A172 (cell line): ENCODE measurements at places on chromosomes 7 and 10. TPM values are rescaled to one million over a fixed set of nuclear protein-coding genes. Genes with fewer than 3 reads are reported as not detected.

DNA sequence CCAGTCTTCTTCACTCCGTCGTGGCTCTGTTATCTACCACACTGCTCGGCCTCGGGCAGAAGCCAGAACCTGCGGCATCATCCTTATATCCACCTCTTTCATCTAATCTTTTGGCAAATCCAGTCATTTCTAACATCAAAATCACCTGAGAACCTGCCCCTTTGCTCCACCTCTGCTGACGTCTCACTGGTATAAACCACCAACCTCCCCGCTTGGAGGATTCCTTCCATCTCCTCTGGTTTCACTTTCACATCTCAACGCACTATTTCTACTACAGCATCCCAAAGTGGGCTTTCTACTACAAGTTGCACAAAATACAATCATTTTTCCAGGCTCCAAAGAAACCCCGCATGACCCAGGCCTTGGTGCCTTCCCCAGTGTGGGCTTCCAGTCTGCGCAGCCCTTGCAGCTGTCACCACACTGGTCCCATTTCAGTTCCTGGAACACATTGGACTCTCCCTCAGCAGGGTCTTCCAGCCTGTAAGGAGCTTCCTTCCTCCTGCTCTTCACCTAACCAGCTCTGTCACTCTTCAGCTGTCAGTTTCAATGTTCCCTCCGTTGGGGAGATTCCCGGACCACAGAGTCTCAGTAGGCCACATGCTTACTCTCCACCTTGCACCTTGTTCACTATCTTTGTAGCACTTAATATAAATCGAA is 85.0 kb downstream of the PRKCQ start:
- DNase-seq = no peak

TSPAN13 gene
- total RNA-seq = 2.4 and 2.8 TPM in 2 replicates

DNA sequence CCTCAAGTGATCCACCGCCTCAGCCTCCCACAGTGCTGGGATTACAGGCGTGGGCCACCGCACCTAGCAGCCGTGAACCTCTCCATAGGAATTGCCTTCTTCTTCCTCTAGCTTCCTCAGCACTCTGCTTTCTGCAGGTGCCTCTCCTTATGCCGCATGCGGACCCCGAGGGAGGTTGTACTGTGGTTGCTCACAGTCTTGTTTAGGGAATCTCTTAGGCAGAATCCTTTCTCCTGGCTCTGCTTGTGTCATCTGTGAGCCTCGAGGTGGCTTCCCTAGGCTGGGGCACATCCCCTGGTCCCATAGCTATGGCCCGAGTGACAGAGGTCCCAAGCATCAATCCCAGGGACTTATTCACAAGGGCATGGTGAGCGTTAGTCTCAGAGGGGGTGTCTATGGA is 33.2 kb upstream of the GIMAP8 start:
- DNase-seq = no peak

DNA sequence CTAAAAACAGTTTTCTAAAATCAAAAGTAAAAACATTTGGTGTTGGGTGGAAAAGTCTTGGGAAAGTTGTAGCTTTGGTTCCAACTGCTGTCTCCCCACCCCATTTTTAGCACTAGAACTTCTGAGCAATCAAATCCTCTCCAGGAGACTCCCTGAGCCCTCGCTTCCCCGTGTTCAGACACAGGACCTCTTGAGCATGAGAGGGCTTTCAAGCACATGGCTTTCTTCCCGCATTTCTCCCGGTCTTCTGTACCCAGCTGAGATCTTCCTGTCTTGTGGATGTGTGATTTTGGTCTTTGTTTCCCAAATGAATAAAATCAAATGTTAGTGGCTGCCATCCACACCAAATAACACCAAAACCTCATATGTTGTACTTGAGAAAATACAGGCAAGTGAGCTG is 5.0 kb downstream of the CXCL12 start:
- DNase-seq = no peak

DNA sequence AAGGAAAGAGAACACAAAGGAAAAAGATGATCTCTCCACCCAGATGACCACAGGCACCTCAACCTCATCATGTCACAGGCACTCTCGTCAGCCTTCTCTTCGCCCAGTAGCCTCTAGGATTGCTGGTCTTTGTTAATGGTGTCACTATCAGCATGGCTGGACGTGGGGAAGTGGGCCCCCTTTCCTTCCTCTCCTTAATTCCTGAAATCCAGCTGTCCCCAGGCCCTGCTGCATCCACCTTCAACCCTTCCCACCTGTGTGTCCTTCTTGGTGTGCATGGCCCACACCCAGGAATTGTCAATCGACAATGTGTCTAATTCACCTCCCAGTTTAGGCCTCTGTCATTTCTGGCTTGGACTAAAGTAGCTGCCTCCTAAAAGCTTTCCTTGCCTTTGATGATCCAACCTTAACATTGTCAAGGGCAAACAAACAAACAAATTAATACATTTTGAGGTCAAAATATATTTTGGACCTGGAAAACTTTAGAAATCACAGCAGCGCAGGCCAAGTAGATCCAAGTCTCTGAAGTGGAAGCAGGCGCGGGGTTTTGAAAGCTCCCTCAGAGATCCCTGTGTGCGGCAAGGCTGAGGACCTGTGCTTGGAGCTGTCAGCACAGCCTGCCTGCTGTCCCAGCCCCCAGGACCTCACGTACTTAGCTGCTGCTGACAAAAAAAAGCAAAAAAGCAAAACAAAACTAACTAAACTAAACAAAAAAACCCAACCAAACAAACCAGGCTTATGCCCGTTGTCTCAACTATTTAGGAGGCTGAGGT is 193.3 kb upstream of the LYZL2 start:
- DNase-seq = no peak

GRCh38 chr10:118742032-118742431 is 12.7 kb downstream of the CACUL1 start:
- no peak for DNase-seq

DNA sequence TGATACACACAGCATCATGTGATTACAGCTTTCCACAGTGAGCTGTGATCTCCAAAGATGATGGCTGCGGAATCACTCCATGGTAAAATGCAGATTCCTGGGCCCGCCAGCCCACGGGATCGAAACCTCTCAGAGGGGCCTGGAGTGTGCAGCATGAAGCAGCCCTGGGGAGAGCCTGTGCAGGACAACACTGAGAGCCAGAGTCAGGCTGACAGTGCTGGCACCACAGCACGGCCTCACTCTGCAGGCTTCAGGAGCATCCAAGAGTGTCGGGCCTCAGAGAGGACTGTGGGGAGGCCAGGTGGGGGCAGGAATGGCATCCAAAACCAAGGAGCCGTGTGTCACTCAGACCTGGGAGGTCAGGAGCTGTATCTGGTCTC is 533.4 kb downstream of the TCERG1L start:
- DNase-seq = no peak

DNA sequence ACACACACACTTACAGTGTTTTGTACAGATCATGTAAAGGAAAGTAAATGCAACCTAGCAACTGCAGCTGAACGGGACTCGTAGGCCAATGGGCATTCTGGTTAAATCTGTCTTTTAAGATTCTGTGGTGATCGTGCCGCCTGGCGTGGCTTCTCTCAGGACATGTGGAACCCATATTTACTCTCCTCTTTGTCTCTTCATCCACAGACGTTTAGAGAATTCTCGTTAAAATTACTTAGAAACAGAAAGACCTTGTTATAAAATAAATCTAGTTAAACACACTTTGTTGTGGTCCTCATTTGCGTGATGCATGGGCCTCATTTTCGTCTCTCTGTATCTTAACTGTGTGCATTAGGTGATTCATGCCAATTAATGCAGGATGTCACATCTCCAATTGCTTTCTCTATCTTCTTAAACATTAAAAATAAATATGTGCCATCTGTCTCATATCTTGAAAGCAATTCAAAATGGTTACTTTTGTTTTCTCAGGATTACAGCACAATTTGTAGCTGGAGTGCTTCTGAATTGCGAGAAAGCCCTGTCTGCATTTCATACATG is 11.5 kb downstream of the KLF6 start:
- DNase-seq = no peak

AGMO gene
- total RNA-seq = 0.43 TPM in 1 of 2 replicates, not detected in the other

HPS6 gene
- total RNA-seq = 39.7 and 49.6 TPM in 2 replicates

GRCh38 chr10:15027741-15028140 is 16.0 kb upstream of the OLAH start:
- DNase-seq = no peak

- no peak for DNase-seq
These were observed 28.8 kb downstream of the CALML3 start for GRCh38 chr10:5553400-5554170.

UFSP1 gene
- 1.8 and 3.3 TPM in 2 replicates for total RNA-seq

DNA sequence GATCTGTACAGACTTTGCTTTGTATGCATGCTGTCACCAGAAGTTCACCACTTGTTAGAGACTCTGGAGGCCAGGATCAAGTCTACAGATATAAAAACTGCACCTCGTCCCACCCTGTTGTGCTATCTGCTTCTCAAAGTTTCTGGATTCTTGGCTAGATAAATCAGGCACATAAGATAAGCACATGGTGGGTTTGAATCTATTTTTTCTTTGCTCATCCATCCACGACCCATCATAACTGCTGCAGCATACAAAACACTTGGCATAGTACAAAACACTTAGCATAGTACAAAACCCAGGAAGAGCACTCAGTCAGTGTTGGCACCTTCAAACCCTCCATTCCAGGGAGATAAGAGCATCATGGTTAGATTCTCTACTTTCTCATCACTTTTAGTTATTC is 42.4 kb upstream of the ANKRD1 start:
- DNase-seq = no peak

GRCh38 chr7:69018200-69018599 is 580.1 kb upstream of the AUTS2 start:
- no peak for DNase-seq

SH3PXD2A gene
- 1.7 and 2.0 TPM in 2 replicates for total RNA-seq

DNA sequence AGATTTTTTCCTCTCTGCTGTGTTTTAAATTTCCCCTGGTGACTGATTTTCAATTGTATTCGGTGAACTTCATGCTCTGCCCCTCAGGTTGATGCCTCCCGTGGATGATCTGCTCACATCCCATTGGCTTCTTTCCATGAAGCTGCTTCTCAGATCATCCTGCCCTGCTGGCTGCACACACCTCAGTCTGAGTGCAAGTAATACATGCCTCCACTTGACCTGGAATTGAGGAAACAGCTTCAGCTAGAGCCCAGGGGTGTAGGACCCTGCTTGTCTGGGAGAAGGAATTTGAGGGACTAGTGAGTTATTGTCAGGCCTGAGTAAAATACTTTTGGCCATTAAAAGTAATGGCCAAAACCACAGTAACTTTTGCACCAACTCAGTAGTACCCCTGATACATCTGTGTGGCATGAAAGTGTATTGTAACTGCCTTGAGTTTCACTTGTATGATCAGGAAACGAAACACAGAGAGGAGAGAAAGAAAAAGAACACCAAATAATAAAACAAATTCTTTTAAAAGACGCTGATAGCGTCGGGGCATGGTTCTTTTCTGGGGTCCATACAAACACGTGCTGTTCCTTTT is 49.4 kb downstream of the SPAM1 start:
- no peak for DNase-seq

ZNF503 gene
- total RNA-seq = 8.8 and 10.6 TPM in 2 replicates

PAX4 gene
- not detected in 2 replicates for total RNA-seq

DNA sequence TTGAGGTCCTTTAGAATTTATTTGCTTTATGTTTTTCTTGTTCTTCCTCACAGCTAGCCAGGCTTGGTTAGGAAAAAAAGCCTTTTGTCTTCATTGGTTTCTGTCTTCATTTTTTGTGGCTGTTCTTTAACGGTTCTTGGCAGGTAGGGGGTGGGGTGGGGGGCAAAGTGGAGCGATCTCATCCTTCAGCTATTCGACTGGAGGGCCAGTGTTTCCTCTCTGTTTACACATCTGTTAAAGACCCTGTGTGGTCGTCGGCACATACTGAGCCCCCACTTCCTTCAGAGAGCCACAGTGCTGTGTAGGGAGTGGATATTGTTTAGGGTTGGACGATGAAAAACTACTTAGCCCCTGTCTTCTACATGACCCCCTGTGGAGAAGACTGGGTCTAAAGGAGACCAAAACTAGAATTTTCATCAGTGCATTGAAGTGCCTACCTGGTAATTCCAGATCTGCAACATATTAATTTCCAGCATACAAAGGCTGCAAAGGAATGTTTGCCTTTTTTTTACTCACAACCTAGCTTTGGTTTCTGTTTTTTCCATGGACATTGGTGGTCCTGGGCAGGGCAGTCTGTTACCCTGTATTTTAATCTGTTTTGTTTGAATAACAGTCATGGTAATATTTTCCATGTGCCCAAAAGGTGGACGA is 29.0 kb downstream of the PRPF18 start:
- peak; percentile 20 for DNase-seq

TDRD1 gene
- total RNA-seq = 0.02 TPM in 1 of 2 replicates, not detected in the other

PDZD7 gene
- total RNA-seq = 2.2 and 5.0 TPM in 2 replicates

DNA sequence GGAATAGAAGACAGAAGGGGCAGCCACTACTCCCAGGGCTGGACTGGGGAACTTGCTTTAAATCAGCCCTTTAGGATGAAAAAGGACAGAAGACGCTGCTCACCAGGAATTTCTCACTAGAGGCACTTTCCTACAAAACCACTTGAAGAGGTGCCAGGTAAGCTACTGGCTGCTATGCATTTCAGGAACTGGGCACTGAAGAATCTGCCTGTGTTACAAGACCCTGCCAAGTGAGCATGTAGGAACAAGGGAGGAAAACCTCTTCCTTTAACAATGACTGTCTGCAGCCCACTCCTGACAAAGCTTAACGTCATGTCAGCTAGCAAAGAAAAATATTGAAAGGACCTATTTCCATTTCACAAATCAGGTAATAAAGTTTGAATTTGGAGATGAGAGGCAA is 5.8 kb upstream of the AGMO start:
- no peak for DNase-seq

EXOSC1 gene
- total RNA-seq = 101 and 116 TPM in 2 replicates

ADRB1 gene
- 1.1 and 1.5 TPM in 2 replicates for total RNA-seq

DNA sequence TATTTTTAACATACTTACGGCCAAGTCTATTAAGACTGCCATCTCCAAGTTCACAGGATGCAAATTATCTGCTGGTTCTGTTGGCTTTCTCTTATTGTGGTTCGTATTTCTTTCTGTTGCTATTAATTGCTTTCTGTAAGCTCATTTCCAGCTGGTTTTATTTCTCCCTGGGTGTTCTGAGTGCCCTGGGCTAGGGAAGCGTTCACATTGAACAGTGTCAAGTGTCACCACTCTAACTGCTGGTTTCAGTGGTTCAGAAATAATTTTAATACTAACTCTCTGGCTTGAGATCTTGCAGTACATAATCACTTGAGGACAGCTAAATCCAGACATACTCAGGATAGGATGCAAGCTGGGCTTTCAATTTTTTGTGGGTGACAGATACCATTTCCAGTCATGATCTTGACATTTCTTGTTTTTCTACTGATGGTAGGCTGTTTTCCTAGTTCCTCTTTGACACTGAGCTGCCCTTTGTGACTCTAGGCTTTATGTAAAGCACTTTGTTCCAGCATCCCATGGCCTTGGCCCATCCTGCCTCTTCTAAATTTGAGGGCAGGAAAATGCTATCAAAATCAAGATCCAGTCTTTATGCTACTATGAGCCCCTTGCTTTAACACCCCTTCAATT is 117.6 kb downstream of the SNX13 start:
- no peak for DNase-seq
